ENCODE measurements at places on chromosomes 7 and 10. TPM values are rescaled to one million over a fixed set of nuclear protein-coding genes. Genes with fewer than 3 reads are reported as not detected.

DNA sequence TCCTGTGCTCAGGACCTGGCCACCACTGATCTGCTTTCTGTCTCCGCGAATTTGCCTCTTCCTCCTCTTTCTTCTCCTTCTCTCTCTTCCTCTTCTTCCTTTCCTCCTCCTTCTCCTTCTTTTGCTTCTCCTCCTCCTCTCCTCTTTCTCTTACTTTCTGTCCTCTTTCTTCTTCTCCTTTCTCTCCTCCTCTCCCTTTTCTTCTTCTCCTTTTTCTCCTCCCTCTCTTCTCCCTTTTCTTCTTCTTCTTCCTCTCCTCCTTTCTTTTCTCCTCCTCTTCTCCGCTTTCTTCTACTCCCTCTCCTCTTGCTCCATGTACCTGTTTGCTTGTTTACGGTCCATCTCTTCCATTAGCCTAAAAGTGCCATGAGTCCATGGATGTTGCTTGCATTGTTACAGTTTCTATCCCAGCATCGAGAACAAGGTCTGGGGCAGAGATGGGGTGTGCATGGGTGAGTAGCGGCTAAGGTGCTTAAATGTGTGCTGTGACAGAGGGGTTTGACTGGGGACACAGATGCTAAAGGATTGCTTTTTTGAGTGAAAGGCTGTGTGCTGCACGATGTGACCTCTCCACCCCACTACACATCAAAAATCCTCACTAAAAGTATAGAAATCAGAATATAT lies 7.7 kb downstream of the SH2D4B start:
- no peak for DNase-seq

GRCh38 chr10:24721229-24722106 lies 2.2 kb downstream of the ARHGAP21 start:
- peak; percentile 43 for DNase-seq

DNA sequence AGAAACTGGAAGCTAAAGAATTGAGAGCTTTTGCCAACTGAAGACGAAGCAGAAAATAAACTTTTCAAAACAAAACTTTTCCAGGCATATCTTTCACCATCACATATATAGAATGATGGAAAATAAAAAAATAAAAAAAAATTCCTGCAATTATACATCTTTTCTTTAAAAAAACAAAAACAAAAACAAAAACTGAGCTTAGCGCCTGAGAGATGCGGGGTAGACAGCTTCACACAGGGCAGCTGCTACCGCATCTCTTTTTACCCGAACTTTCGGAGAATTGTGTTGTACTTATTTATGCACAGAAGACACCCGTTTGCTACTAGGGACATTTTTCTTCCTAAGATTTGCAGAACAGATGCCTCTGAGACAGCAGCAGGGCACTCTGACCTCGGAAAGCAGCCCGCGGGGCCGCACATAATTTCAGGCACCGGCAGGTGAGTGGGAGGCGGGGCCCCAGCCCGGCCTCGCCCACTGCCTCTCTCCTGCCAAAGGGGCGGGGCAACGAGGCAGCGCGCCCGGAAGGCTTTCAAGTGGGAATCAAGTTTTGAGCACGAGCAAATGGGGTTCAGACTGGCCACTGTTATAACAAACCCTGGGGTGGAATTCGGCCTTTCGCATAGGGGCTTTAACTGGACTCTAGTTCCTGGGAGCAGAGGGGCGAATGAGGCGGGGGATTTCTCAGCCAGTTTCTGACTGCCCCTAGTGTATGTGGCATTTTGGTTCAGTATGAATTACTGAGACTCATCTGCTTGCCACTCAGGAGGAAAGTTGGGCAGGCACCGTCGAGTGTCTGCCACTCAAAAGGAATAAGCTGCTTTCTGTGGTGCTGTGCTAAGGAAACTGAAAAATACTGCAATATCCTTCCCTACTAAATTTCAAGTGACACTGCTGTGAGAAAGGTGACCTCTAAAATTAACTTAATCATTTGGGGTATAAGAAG lies 18.5 kb upstream of the FAM133B start:
- DNase-seq, result peak; percentile 31

- DNase-seq, result no peak
These were observed 318.1 kb downstream of the KCNMA1 start for GRCh38 chr10:77319557-77319956.

- DNase-seq, result peak; percentile 83
These were observed 97.7 kb upstream of the EFCAB10 start for GRCh38 chr7:105678811-105679495.

GRCh38 chr10:70692043-70692603 lies 19.8 kb downstream of the ADAMTS14 start:
- no peak for DNase-seq

DNA sequence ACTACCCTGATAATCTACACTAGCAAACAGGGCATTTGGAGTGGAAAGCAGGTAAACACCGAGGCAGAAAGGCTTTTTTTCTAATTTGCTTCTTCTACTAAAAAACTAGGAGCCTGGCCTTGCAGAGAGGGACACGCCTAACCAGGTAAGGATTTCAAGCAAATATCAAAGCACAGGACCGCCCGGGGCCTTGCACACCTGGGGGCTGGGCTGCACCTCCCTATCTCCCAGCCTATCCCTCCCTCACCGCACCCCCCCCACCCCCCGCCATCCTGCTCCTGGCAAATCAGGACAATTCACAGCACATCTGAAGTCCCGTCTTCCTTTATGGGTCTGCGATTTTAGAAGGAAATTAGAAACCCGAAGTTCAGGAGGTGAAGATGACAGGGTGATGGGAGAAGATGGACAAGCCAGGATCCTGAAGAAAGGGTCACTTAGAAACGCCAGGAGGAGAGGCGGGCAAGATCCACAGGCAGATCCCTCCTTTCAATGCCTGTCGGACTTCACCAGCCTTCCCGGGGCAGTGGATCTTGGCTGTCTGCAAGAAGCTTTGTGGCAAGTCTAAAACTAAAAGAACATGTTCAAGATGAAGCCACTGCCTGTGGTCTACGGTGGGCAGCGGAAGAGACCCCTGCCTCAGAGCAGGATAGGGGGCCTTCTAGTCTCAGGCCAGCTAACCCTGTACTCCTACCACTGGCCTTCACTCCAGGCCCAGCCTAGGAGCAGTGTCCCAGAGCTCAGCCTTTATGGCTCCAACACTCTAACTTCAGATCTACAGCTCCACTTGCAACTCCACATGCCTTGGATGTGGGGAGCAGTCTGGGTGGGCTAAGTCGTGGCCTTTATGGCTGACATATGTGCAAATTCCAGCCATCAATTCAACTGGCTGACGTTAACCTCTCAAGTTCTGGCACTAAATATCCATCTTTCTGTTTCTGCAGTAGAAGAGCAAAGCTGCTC lies 43.9 kb downstream of the TNS3 start:
- no peak for DNase-seq

The OR2A42 gene
- total RNA-seq, result 0.10 TPM

GRCh38 chr10:73865459-73866442 lies 8.6 kb downstream of the CAMK2G start:
- DNase-seq, result peak; percentile 69

GRCh38 chr10:9158675-9159074 lies 1104.2 kb downstream of the GATA3 start:
- DNase-seq, result no peak

DNA sequence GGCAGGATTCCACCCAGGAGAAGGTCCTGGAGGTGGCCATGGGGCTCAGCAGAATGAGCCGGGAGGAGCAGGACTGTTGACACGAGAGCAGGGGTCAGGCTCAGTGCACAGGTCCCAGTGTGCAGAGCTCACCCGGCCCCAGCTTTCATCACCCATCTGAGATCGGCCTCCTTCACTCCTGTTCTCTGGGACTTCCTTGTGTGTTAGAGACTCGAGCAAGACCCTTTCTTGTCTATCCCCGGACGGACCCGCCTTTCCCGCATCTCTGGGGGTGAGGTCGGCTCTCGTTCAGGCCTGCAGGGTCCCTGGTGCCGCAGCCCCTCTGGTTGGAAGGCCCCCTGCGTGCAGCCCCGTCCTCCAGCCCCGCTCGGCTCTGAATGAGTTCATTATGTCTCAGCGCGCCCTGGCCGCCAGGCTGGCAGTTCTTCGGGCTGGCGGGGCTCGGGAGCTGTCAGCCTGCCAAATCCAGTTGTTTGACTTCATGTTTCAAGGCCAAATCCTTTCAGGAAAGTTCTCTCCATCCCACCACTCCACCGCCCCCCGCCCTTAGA lies 127.9 kb downstream of the LHPP start:
- DNase-seq, result peak; percentile 33

GRCh38 chr7:94127026-94127425 lies 122.9 kb upstream of the BET1 start:
- DNase-seq, result no peak

The TMEM229A gene
- total RNA-seq, result 0.71 TPM

The SPDYE6 gene
- not detected for total RNA-seq

The ARL5B gene
- 11.4 TPM for total RNA-seq

The ZNF467 gene
- 7.9 TPM for total RNA-seq

DNA sequence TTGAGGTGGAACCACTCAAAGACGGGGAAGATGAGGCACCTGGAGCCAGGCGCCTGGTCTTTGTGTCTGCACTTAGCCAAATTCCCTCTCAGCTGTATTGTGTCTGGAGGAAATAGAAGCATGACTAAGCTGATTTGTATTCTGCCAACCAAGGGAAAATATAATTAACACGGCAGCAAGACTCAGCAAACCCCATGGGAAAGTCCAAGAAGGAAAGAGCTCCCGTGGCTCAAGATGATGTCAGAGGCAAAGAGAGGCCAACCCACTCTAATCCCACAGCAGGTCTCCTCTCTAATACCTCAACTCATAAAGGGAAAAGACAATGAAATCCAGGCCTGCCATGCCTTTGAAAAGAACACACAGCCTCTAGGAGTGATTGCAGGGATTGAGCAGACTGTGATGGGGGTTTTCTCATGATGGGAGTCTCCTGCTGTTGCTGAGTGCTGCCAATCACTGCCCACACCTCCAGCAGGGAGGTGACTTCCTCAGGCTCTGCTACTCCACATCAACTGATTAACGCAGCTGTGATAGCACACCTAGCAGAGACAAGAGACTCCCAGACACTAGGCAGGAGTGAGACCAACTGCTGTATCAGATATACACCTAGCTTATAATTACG lies 255.5 kb upstream of the C7orf33 start:
- no peak for DNase-seq

DNA sequence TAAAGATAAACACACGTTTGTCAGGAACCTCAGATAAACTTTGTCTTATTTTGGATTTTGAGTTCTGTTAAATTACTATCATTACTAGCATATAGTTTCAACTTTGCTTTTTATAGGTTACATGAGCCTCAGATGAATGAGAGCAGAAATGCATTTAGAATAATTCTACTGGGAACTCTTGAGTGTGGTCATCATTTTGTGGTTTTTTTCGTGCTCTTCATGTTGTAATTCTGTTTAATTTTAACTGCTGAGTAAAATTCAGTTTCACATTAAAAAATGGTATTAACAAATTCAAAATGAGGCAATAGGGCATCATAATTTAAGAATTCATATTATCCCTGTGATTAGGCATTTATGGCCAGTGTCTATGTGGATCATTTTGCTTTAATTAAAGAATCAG lies 72.9 kb downstream of the GNAI1 start:
- DNase-seq, result no peak

The FAM237B gene
- not detected for total RNA-seq

The SAMD9L gene
- total RNA-seq, result 5.9 TPM

- no peak for DNase-seq
These were observed 27.1 kb downstream of the ABCB4 start for GRCh38 chr7:87448388-87448787.

The GBX1 gene
- total RNA-seq, result 0.56 TPM

The DYDC2 gene
- total RNA-seq, result not detected

The PTPRE gene
- 14.2 TPM for total RNA-seq

- no peak for DNase-seq
These were observed 141.9 kb downstream of the ADK start for GRCh38 chr10:74292871-74293427.

The NPSR1 gene
- total RNA-seq, result not detected

The LBX1 gene
- not detected for total RNA-seq

The JAKMIP3 gene
- total RNA-seq, result 1.1 TPM

GRCh38 chr10:48377751-48378530 lies 71.5 kb downstream of the MAPK8 start:
- no peak for DNase-seq

DNA sequence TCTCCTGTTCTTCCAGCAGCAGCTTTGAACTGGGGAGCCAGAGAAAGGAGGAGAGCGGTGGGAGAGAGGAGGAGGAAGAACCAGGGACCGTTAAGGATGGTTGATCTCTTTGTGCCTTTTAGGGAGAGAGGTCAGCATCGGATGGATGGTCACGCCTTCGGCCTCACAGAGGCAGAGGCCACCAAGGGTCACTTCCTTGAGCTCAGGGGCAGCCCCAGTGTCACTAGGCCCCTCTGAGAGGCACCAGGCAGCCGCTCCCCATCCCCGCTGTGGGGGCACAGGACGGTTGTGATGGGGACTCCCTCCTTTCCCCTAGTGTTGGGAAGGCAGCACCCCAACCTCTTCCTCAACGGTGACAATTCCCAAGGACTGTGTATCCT lies 121.4 kb downstream of the DNAJB6 start:
- no peak for DNase-seq

GRCh38 chr7:134834689-134835462 lies 55.4 kb downstream of the CALD1 start:
- no peak for DNase-seq

The GPR141 gene
- total RNA-seq, result 0.56 TPM

DNA sequence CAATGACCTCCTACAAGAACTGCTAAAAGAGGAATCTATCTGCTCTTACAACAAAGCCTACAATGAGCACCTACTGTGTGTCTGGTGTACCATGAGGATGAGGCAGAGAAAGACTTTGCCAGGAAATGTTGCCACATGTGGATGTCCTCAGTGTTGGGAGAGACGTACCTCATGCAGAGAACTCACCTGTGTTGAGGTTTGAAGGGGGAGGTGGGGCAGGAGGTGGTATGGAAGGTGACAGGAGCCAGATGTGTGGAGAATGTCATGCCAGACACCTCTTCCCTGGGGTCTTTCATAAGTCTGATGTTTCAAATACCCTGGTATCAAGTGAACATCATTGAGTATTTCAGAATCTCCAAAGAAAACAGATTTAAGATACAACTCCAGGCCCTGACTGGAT lies 220.1 kb upstream of the RNF32 start:
- DNase-seq, result no peak

GRCh38 chr7:120723465-120724385 lies 134.2 kb downstream of the TSPAN12 start:
- DNase-seq, result no peak

The LIPN gene
- total RNA-seq, result not detected

GRCh38 chr7:122790591-122790990 lies 87.9 kb upstream of the RNF148 start:
- DNase-seq, result no peak

- no peak for DNase-seq
These were observed 286.1 kb upstream of the BMPER start for GRCh38 chr7:33619264-33619663.

The UBE2H gene
- total RNA-seq, result 65.5 TPM

The BMPER gene
- 6.2 TPM for total RNA-seq

GRCh38 chr10:61153771-61154170 lies 209.8 kb upstream of the RHOBTB1 start:
- no peak for DNase-seq

The GSTK1 gene
- 195 TPM for total RNA-seq

GRCh38 chr10:18649364-18649959 lies 1.9 kb downstream of the NSUN6 start:
- DNase-seq, result no peak

The SDK1 gene
- 2.8 TPM for total RNA-seq

Measured in left cardiac atrium (tissue), 4 donors.